ENCODE measurements at places on chromosomes 7 and 10.

GRCh38 chr7:142185801-142186200 lies 72.1 kb downstream of the PRSS58 start:
- no peak for DNase-seq

GRCh38 chr10:69663369-69663947 lies 33.4 kb downstream of the FAM241B start:
- no peak for DNase-seq

DNA sequence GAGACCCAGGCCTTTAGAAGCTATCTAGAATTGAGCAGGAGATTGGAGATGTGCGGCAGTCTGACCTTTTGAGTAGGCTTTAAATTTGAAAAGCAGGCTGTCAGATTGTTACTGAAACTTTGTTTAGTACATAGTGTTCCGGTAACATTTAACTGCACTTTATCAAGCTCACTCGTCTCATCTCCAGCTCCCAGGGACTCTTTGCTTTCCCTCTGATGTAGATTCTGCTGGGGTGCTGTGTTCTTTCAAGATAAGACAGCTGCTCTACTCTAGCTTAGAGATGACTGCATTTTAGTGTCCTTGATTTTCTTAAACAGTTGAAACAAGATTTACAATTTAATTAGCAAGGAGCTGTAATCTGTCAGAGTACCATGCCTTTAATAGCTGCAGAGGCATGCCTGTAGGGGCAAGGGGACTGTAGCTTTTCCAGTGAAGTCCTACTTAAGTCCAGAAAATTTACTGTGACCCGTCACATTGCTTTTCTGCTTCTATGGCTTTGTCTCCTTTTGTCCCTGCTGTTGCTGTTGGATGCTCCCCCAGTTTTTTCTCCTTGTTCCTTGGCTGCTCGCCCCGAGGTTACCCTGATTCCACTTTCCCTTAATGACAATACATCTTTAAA lies 56.4 kb upstream of the MTPN start:
- peak; percentile 24 for DNase-seq

DNA sequence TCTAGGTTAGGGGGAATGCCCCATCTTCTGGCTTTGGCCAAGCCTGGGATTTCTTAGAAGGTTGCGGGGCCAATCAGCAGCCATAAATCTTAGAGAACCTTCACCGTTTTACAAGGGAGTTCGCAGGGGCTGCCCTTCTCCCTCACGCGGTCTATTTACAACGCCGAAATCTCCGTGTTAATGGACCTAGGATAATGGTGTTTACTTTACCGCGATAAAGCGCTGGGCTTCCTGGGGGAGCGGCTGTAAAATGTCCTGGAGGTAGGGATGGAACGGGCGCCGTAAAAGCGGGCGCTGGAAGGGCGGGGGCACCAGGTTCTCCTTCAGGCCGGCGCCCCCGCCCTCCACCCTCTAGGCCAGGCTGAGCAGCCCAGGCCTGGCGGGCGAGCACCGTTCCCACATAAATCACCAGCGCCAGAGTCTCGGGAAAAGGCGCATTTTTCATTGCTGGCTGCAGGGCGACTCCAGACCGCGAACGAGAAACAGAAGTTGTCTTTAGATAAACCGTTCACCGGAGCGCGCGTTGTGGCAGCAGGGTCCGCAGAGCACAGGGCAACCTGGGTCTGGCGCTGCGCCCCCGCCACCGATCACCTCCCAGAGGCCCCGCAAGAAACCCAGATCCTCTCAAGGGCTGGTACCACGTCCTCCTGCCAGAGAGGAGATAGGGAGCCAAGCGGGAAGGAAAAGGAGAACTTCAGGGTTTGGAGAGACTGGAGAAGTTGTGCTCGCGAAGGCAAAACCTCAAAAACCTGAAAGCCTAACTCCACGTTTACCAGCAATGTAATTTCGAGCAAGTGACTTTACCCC lies 12.5 kb upstream of the NKX2-3 start:
- DNase-seq, result no peak

GRCh38 chr7:91566402-91566732 lies 302.1 kb downstream of the FZD1 start:
- no peak for DNase-seq

GRCh38 chr10:124026589-124026939 lies 66.8 kb downstream of the CHST15 start:
- no peak for DNase-seq

- no peak for DNase-seq
Measured at GRCh38 chr7:41816111-41816510, 113.2 kb upstream of the INHBA start.

- no peak for DNase-seq
Measured at GRCh38 chr7:137818036-137818435, 28.7 kb downstream of the DGKI start.

GRCh38 chr10:34380856-34381255 lies 434.2 kb downstream of the PARD3 start:
- DNase-seq, result no peak

DNA sequence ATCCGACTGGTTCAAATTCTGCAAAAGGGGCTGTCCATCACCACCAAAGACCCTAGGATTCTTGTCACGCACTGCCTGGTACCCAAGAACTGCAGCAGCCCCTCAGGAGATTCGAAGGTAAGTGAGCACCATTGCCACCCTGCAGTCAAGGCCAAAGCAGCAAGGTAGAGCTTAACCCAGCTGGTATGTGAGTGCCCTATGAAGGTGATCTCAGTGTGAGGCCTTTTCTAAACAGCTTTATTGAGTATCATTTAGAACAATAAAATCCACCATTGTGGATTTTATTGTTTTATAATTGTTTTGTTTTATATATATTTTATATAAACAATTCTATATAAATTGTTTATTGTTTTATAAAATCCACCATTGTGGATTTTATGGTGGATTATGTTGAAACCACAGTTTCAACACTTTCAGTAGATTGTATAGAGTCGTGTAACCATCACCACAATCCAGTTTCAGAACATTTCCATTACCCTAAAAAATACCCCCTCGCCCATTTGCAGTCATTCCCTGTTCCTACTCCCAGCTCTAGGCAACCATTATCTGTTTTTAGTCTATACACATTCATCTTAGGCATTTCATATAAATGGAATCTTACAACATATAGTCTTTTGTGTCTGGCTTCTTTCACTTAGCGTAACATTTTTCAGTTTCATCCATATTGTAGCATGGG lies 20.1 kb upstream of the CALU start:
- DNase-seq, result no peak

GRCh38 chr7:132536654-132537395 lies 39.4 kb downstream of the PLXNA4 start:
- no peak for DNase-seq

DNA sequence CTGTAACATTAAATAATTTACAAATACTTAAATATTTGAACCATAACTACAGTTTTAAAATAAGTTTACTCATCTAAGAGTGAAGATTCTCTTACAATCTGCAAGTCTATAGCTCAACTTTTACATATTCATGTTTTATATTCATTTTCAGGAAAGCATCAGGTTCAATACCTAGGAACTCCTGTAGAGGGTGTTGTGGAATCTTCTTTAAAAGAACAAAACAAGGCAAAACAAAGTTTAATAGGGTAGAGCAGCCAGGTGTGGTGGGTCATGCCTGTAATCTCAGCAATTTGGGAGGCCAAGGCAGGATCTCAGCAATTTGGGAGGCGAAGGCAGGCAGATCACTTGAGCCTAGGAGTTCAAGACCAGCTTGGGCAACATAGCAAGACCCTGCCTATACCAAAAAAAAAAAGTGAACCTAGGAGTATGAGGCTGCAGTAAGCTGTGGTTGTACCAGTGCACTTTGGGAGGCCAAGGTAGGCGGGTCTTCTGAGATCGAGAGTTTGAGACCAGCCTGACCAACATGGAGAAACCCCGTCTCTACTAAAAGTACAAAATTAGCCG lies 45.1 kb downstream of the ST8SIA6 start:
- no peak for DNase-seq

DNA sequence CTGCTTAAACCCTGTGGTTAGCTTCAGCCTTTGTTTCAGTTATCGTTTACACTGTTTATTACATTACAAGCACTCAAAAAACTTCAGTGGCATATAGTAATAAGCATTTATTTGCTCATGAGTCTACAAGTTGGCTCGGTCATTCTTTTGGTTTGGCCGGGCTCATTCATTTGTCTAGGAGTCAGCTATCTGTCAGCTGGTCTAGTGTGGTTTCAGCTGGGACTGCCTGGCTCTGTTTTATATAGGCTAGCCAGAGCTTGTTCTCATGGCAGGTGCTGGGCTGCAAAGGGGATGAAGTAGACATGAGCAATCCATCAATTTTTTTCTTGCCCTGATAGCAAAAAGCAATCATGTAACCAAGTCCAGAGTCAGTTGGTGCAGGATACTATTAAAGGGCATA lies 103.6 kb downstream of the MKLN1 start:
- peak; percentile 38 for DNase-seq

GRCh38 chr7:102262546-102262945 lies 24.1 kb upstream of the SH2B2 start:
- no peak for DNase-seq

DNA sequence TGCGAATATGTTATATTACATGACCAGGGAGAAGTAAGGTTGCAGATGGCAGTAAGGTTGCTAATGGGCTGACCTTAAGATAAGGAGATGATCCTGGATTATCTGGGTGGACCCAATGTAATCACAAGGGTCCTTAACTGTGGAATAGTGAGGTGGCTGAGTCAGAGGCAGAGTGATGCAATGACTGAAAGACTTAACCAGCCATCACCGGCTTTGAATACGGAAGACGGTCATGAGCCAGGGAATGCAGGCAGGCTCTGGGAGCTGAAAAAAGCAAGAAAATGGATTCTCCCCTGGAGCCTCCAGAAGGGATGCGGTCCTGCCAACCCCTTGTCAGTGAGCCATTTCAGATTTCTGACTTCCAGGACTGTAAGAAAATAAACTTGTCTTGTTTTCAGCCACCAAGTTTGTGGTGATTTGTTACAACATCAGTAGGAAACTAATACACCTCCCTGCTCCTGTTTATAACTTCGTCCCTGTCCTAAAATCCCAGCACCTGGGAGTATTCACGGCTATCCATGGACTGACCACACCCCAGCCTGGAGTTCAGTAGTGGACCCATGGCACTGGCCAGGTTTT lies 4.6 kb upstream of the C10orf95 start:
- no peak for DNase-seq

- DNase-seq, result no peak
Measured at GRCh38 chr10:131961047-131961776, 20.5 kb downstream of the BNIP3 start.

DNA sequence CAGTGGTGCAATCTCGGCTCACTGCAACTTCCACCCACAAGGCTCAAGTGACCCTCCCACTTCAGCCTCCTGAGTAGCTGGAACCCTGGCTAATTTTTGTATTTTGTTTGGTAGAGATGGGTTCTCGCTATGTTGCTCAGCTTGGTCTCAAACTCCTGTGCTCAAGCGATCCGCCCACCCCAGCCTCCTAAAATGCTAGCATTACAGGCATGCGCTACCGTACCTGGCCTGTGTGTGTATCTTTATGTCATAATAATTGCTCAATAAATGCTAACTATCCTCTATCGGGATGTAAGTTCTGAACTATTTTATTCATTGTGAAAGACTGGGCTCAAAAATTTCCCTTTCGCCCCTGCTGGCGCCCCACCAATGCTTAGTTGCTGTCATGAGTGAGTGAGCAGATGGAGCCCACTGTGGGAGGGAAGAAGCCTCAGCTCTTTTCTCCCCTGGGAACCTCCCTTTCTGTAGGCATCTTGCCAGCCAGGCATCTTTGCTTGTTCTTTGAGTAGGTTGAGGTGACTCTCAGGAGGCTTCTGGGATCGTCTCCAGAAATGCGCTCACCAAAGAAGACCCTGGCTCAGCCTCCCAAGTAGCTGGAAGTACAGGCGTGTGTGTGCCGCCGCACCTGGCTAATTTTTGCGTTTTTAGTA lies 38.3 kb downstream of the CAMK1D start:
- no peak for DNase-seq

- DNase-seq, result no peak
Measured at GRCh38 chr10:29861811-29862505, 197.4 kb downstream of the JCAD start.

DNA sequence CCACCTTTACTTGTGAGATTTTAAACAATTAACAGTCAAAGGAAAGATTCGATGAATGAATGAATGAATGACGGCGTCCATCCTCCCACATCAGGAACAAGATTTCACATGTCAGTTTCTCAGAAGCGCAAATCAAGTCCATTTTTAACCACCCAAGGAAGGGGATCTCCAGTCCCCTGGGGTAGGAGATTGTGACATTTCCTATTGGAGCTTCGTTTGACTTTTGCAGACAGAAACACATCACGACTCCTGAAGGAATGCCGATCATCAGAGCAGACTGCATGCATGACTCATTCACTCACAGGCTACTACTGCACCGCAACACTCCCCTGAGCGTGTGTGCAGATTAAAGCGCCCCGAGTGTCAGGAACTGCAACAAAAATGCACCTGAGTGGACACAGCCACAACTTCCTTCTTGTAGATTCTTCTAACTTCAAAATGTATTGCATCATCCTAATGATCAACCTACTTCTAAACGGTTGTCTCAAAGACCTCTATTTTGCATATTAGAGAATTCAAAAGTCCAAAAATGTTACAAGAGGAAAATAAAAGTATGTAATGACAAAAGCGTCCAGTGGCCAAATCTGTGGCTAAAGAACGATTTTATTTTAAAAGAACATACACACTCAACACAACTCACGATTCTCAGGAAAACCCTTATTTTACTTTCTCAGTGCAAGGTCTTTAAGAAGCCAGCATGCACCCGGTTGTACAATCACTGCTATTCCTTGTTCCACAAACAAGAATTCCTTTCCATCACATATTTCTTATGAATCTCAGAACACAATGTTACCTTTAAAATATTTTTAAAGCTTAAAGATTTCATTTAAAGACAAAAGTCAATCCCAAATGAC lies 172.6 kb downstream of the FAM107B start:
- no peak for DNase-seq

DNA sequence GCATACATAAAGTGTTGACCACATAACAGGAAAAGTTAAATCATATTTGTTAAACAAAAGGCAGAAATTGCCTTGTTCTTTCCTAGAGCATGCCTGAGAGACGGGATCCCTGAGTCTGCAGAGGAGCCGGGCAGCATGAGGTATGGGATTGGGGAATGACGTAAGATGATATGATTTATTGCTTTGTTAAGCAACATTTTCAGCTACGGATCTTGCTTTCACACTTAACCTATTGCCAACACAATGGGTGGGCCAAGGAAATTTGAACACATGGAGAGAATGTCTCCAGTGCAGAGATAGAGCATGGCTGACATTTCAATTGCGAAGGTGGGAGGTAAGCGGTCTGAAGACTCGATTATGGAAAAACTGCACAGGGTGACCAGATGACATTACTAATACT lies 76.7 kb downstream of the EMX2 start:
- no peak for DNase-seq

DNA sequence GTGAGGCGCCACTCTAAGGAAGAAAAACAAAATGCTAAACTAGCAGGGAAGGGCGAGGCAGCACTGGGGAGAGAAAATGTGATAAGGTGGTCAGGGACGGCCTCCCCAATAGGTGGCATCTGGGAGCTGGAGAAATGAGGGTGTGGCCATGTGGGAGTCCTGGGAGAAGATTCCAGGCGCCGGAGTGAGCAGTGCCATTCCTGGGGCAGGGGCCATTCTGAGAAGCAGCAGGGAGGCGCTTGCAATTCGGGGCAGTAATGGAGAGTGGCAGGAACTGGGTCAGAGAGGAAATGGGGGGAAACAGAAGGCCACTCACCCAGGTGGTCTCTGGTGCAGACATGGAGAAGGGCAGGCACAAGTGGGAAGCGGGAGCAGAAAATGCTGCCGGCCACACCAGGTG lies 61.8 kb upstream of the LRRC18 start:
- no peak for DNase-seq
